RWPE2 (cell line): ENCODE measurements at places on chromosomes 11 and 22.

- no peak for DNase-seq
Observed at GRCh38 chr22:17910561-17911311, 113.6 kb downstream of the MICAL3 start.

DNA sequence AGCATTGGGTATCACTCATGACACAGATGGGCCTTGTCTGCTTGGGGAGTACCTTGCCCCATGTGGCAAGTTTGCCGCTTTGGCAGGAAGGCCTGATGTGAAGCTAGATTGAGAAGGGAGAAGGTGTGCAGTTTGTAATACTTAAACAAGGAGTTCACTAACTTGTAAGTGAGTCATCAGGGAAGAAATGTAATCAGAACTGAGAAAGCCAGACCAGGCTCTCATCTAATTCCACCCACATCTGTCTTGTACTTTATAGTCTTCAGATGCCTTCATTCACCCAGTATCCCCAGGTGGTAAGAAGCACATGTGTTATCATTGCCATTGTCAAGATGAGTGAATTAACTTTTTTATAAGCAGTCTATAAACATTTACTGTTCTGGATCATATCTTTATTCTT lies 116.0 kb upstream of the DDI1 start:
- no peak for DNase-seq

DNA sequence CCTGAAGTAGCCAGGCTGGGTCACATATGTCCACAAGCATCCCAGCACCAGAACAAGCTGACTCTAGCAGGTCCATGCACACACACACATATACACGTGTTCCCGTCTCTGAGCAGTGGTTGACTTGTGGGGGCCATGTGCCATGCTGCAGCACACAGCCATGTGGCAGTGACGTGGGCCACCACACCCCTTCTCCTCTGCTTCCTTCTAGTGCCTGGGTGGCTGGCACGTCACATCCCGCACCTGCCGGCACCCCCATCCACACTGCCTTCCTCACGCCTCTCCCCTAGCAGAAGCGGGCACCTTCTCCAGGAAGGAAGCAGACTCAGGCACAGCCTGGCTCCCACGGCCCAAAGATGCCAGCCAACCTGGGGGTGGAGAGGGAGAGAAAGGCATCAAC lies 9.5 kb downstream of the SYT7 start:
- DNase-seq, result no peak

- DNase-seq, result no peak
Observed at GRCh38 chr11:74232311-74232950, 61.3 kb downstream of the PPME1 start.

- no peak for DNase-seq
Observed at GRCh38 chr11:20243974-20244373, 83.7 kb upstream of the DBX1 start.

DNA sequence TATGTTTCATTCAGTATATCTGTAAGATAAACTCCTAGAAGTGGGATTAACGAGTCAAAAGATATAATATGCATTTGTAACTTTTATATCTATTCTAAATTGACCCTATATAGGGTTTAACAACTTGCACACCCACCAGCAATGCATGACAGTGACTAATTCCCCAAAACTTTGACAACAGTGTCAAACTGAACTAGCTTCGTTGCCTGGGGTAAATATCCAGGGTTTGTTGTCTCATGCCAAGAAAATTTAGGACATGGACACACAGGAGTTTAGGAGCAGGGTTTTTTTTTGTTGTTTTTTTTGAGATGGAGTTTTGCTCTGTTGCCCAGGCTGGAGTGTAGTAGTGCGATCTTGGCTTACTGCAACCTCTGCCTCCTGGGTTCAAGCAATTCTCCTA lies 5.1 kb downstream of the SNU13 start:
- DNase-seq, result no peak

DNA sequence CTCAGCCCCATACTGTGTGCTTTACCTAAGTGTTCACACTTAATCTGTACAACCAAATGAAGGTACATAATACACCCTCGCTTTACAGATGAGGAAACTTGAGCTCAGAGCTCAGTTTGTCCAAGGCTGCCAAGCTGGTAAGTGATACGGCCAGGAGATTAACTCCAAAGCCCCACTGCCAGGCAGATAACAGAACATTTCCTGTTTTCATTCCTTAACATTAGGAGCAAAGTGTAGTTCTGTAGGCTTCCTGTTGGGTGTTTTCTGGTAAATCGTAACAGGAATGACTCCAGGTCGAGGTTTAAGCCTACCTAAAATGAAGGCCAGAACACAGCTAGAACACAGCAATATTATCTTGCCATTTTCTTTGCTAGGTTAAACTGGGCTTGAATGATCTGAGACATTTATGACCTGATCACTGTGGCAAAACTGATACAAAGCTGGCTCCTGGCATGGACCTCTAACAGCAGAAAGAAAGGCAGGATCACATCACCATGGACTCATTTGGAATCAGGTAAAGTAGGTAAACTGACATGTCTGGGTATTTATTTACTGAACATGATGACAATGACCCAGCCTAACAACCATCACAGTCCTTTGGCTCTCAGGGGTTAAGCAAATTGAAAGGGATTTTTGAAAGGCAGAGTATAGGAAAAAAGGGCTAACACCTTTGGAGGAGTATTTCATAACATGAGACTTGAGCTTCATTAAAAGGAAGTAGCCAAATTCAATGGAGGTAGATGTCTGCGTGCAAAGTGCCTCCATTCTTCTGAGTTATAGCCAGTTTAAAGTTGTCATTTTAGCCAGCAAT lies 3.9 kb upstream of the NUP50 start:
- no peak for DNase-seq

DNA sequence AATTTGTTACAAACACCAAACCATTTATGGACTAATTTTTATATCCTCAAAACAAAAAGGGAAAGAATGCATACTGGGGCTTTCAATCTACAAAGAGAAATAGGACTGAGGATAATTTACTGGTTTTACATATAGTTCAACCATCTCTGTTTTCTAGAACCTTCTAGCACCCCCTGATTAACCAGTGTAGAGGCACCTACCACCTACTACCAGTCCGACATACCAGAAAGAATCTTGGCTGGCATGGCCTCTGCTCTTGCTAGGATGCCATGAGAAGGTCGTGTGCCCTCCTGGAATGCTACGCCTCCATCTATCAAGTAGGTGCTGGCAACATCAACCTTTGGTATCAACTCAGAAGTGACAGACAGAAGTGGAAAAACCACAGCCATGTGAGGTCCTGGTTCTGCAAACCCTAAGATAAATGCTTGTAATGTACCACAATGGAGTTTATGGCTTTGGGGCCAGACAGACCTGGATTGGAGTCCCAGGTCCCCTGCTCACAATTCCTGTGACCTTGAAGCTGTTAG lies 28.2 kb downstream of the MYH9 start:
- no peak for DNase-seq

- DNase-seq, result no peak
Observed at GRCh38 chr22:37043828-37044538, 7.6 kb upstream of the KCTD17 start.

DNA sequence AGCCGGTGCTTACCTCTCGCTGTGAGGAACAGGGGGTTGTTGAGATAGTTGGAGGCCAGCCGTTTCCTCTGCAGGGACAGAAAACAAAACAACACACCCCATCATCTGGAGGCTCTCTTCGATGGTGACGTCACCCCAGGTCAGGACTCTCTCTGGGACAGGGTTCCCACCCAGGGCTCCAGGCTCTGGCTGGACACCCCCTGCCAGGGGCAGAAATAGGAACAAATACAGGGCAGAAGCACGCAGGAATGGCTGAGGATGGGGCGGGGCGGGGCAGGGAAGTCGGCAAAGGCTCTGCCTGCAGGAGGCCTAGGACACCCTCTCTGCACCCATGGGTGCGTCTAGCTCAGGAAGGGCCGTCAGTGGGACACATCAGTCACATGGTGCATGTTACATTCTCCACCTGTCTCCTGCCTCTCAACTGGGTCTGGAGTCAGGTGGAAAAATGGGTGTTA lies 118.5 kb downstream of the PHF21B start:
- DNase-seq, result no peak

DNA sequence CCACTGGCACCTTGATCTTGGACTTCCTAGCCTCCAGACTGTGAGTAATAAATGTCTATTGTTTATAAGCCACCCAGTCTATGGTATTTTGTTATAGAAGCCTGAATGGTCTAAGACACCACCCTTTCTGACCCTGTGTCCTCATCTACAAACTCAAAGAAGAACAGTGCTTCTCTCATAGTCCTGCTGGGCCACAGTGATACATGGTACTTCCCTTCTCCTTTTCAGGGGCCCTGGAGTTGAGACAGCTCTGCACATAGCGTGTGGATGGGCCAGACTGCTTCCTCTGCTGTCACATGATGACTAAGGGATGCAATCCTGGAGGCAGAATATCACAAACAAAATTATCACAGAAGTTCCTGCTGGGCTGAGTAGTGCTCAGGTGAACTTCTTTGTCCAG lies 5.0 kb downstream of the KCNJ11 start:
- no peak for DNase-seq

- DNase-seq, result no peak
Observed at GRCh38 chr11:2718817-2719438, 19.1 kb upstream of the KCNQ1OT1 start.

DNA sequence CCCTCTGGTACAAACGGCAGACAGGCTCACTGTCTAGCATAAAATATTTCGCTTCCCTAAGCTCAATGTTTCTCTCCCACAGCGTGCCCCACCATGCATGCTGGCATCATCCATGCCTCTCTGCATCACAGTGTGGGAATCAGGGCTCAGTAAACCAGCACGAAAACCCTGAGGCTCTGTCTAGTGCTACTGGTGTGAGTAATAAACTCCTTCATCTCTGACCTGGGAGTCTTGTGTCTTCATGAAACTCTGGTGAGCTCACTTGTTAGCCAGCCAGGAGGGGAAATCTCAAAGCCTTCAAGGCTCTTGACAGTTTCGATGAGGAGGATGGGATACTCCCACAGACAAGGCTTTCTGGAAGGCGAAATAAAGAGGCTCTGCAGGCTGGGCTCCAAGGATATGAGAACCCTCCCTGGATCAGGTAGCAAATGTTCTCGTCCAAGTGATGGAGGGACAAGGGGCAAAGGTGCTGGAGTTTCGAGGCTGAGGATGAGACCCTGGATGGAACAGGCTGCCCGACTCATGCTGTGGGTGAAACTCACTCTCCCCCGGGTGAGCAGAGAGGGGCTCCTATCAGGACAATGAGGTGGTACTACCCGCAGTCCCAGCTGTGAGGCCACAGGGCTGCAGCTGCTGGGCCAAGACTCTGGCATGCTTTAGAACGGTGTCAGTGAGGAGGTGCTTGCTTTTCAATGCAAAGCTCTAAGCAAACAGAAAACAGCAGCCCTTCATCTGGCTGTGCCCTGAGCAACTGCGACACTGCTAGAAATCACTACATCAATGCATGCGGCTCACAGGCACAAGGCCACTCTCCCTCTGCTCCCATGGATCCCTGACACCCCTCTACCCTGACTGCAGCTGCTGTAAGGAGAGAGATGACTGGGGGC lies 69.3 kb downstream of the SHANK2 start:
- no peak for DNase-seq
